NCI-H2029 (cell line): ENCODE measurements at places on chromosomes 6 and 20.

DNA sequence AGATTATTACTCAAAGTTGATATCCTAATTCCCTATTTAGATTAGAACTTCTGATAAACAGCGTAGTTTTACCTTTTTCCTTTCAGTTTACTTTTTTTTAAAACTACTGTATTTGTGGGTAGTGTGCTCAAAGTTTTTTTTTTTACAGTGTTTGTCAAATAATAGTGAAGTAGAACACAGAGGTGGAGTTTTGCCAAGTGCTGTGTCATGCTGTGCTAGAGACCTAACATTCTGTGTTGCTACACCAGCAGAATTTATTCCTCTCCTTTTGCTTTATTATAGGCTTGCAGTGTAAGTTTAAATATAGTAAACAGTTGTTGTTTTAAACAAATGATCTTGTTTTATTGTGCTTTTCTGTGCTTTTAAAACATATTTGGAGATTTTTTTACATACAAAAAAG is 125.4 kb downstream of the HIVEP1 start:
- no peak for DNase-seq

DNA sequence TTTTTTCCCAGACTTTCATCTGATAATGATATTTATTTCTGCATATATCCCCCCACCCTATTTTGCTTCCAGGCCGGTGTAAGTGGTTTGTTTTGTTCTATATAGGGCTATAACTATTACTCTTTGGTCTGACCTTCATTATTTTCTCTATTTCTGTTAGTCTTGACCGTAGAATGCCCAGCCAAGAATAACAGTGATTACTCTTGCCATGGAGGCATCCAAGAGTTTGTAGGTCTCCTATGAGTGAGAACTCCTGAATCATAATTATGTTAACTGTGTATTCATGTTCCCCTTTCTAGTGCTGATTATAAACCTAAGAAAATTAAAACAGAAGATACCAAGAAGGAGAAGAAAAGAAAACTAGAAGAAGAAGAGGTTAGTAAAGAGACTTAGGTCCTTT is 52.2 kb downstream of the TOP1 start:
- DNase-seq = no peak

GRCh38 chr6:157841211-157841840 is 18.3 kb downstream of the SNX9 start:
- no peak for DNase-seq

- no peak for DNase-seq
Measured at GRCh38 chr20:35820715-35821114, 48.9 kb downstream of the PHF20 start.

- DNase-seq = no peak
Measured at GRCh38 chr6:79250107-79250514, 15.6 kb upstream of the HMGN3 start.

- DNase-seq = no peak
Measured at GRCh38 chr6:13454286-13455221, 32.8 kb downstream of the GFOD1 start.
